ENCODE measurements at places on chromosomes 11 and 22. TPM values are rescaled to one million over a fixed set of nuclear protein-coding genes. Genes with fewer than 3 reads are reported as not detected.

Gene STK33
- 6.2 TPM for total RNA-seq

Gene PNPLA5
- not detected for total RNA-seq

DNA sequence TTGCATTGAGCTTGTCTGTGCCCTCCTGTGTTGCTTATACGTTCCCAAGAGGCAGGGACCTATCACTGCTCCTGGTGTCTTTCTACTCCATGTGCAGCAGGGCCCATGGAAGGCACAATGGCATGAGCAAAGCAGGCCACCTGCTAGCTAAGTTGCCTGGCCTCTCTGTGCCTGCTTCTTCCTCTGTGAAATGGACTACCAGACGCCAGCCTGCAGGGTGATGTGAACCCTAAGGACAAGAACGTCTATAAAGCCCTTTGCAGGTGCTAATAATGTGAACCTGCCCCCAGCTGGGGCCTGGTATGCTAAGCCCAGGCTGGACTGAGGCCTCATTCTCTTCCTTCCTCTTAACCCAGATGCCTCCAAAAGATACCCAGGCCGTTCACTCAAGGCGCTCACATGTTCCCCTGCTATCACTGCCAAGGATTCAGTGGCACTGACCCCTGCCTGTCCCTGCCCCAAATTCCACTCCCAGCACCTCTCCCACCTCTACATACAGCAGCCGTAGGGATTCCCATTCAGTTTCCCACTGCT, 4.0 kb downstream of the GUCD1 start:
- no peak overlapping the region for H3K4me3 ChIP-seq
- peaks cover 10% of the 10 kb centered on the region for H3K36me3 ChIP-seq
- no peak overlapping the region for H3K27ac ChIP-seq
- H3K27me3 ChIP-seq: no peaks in the 10 kb centered on the region
- H3K4me1 ChIP-seq: peaks cover 25% of the 10 kb centered on the region
- DNase-seq: no peak

DNA sequence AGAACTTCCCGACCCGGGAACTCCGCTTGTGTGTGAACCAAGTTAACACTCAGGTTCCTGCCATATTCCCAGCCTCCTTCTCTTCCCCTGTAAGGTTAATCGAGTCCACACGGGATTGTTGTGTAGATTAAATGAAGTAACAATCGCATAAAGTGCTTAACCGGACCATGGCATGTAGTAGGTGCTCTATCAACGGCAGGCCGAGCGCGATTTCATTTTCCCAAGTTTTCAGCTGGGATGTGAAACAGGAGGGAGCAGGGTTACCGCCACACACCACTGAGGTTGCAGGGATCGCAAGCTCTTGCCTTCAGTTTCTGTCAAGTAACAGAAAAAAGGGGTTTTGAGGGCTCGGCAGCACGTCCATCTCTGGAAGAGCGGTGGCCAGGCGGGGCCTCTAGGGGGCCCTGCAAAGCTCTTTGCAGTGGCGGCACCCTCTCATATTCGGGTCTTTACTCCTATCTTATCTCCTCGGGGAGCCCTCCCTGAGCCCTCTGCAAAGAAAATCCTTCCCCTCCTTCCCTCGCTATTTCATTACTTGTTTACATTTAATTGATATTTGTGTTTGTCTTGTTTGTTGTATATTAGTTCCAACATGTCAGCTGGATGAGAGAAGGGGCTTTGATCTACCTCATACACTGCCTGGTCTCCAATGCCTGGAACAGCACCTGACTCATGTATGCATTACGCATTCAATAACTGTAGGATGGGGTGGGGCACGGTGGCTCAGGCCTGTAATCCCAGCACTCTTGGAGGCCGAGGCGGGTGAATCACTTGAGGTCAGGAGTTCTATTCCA, 816 bp upstream of the PLEKHA7 start:
- peaks cover 5% of the 10 kb centered on the region for H3K4me1 ChIP-seq
- no peak overlapping the region for H3K27ac ChIP-seq
- peaks cover 26% of the 10 kb centered on the region for H3K27me3 ChIP-seq
- H3K36me3 ChIP-seq: no peaks in the 10 kb centered on the region

- DNase-seq: no peak
- H3K27me3 ChIP-seq: peaks cover 9% of the 10 kb centered on the region
- no peaks in the 10 kb centered on the region for H3K4me1 ChIP-seq
- H3K4me3 ChIP-seq: no peak overlapping the region
- H3K36me3 ChIP-seq: no peaks in the 10 kb centered on the region
Observed at GRCh38 chr11:46141597-46141996, 20.3 kb upstream of the PHF21A start.

GRCh38 chr22:17920145-17920605, 104.2 kb downstream of the MICAL3 start:
- DNase-seq: no peak
- no peak overlapping the region for H3K4me3 ChIP-seq
- peaks cover 8% of the 10 kb centered on the region for H3K27me3 ChIP-seq

DNA sequence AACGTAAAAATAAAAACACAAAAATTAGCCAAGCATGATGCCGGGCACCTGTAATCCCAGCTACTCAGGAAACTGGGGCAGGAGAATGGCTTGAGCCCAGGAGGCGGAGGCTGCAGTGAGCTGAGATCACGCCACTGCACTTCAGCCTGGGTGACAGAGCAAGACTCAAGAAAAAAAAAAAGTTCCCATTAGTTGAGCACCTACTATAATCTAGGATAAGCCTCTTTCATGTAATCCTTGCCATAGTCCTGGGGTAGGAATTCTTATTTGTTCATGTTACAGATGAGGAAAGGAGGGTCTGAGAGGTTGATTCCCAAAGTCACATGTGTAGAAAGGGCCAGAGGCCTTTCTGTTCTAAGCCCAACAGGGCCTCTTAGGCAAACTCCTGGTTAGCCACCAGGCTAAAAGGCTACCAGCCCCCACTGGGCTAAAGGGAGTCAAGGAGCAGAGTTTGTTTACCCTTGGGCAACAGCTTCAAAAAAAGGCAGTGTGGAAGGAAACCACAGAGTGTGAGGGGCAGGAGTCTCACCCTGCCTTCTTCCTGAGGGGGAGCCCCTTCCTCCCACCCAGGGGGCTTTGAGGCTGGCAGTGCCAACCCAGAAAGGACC, 21.6 kb upstream of the CSNK1E start:
- H3K27me3 ChIP-seq: peaks cover 15% of the 10 kb centered on the region
- no peak overlapping the region for H3K4me3 ChIP-seq
- H3K27ac ChIP-seq: no peak overlapping the region

DNA sequence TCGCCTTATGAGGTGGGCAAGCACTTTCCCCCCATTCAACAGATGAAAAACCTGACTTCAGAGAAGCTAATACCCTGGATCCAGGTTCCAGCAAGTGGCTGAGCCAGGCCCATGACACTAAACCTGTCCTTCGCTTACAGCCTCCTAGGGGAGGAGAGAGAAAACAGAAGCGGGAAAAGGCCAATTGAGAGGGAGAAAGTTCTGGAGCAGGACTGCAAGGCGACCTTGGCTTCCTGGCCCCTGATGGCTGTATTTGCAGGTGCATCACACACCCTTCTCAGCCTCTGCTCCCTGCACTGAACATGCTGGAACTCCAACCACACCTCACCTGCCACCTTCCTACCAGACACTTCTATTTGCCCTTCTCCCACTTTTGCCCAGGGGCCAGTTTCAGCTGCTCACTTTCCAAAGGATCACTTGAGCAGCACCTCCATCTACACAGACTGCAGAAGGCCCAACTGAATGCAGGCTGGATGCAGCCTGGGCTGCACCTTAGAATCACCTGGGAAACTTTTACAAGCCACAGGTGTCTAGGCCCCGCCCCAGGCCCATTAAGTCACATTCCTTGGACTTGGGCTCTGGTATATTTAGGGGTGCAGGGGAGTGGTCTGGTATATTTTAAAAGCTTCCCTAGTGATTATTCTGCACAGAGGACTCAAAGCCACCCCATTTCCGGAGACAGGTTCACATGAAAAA, 14.3 kb upstream of the ADA2 start:
- no peaks in the 10 kb centered on the region for H3K36me3 ChIP-seq
- H3K27ac ChIP-seq: no peak overlapping the region
- H3K4me3 ChIP-seq: no peak overlapping the region
- H3K27me3 ChIP-seq: no peaks in the 10 kb centered on the region

DNA sequence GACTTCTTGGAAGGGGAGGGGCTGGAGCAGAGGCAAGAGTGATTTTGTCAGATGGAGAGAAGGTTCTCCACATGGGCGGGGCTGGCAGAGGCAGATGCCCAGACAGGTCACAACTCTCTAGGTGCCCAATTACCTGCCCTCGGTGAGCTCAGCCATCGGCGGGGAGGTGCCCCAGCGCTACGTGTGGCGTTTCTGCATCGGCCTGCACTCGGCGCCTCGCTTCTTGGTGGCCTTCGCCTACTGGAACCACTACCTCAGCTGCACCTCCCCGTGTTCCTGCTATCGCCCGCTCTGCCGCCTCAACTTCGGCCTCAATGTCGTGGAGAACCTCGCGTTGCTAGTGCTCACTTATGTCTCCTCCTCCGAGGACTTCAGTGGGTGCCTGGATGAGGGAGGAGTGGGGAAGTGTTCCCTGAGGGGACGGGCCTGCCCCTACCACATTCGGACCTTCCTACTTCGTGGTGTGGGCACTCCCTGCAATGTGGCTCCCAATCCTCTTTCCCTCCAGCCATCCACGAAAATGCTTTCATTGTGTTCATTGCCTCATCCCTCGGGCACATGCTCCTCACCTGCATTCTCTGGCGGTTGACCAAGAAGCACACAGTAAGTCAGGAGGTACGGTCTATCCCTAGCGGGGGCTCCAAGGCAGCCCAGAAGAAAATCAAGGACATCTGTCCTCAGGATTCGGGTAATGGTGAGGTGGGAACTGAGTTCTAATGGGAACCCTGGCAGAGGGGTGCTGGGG, 15.6 kb downstream of the PGAP2 start:
- H3K36me3 ChIP-seq: peaks cover 9% of the 10 kb centered on the region
- no peaks in the 10 kb centered on the region for H3K27me3 ChIP-seq
- no peak overlapping the region for H3K4me3 ChIP-seq
- H3K27ac ChIP-seq: peak overlapping the region; percentile 66

DNA sequence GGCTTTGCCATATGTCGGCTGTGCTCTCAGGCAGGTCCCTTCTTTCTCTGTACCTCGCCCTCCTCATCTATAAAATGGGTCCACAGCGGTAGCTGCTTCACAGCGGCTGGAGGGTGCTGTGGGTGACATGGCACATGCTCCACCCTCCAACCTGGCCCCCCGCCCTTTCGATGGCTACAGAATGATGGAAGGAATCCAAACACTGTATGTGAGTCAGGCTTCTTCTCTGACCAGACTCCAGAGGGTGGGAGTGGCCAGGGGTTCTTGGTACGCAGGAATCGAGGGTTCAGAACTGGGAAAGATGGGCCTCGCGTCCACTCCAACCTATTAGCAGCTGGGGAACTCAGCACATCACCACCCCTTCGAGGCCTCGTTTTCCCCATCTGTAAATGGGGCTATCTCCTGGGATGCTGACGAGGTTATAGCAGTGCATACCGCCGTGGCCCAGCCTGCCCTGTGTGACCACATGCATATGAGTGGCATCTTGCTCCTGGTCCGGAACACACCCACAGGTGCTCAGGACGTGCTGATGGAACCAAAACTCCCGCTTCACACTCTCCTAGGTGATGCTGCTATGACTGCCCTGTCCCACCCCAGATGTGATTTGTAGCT, 26.4 kb downstream of the MN1 start:
- no peak for DNase-seq
- no peaks in the 10 kb centered on the region for H3K4me1 ChIP-seq
- no peak overlapping the region for H3K4me3 ChIP-seq
- peaks cover 5% of the 10 kb centered on the region for H3K27me3 ChIP-seq
- H3K36me3 ChIP-seq: no peaks in the 10 kb centered on the region

GRCh38 chr22:19981171-19981960, 35.3 kb downstream of the ARVCF start:
- H3K4me1 ChIP-seq: no peaks in the 10 kb centered on the region
- H3K36me3 ChIP-seq: no peaks in the 10 kb centered on the region
- H3K4me3 ChIP-seq: no peak overlapping the region
- DNase-seq: no peak
- H3K27me3 ChIP-seq: no peaks in the 10 kb centered on the region

- no peaks in the 10 kb centered on the region for H3K36me3 ChIP-seq
- no peak overlapping the region for H3K4me3 ChIP-seq
- peaks cover 18% of the 10 kb centered on the region for H3K27me3 ChIP-seq
- H3K27ac ChIP-seq: no peak overlapping the region
Observed at GRCh38 chr11:36056160-36056751, 112.4 kb downstream of the LDLRAD3 start.

GRCh38 chr11:79705648-79706047, 264.8 kb upstream of the TENM4 start:
- no peak for DNase-seq
- H3K36me3 ChIP-seq: no peaks in the 10 kb centered on the region
- H3K4me3 ChIP-seq: no peak overlapping the region
- no peaks in the 10 kb centered on the region for H3K27me3 ChIP-seq

- H3K27me3 ChIP-seq: no peaks in the 10 kb centered on the region
- H3K36me3 ChIP-seq: peaks cover 9% of the 10 kb centered on the region
- peak overlapping the region; percentile 23 for H3K4me3 ChIP-seq
- DNase-seq: no peak
Observed at GRCh38 chr11:78339945-78340344, 77.7 kb downstream of the GAB2 start.

DNA sequence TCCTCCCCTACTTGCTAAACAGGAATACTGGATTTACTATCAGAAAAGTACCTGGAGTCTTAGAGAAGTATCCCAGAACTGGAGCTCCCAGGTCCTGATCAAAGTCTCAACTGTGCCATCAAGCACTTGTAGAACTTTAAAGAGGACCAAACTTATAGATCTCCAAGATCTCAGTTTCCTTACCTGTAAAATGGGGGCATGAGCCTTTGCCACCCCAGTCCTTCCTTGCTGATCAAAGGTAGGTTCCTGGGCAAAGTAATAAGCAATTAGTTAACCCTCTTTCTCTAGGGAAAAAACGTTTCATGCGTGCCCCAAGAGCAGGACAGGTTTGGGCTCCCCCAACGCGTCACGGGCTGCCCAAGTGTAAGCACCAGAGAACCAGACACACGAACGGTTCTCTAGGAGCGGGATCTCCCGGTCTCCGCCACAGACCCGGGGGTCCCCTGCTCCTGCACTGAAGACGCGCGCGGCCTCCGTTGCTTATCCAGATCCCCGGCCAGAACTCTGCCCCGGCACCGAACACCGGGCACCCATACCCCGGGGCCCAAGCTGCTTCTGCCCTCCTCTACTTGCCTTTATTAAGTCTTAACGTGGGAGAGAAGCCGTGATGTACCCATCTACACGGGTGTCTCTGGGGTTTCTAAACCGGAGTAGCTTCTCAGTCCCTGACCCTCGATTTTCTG, 505 bp downstream of the ZNF214 start:
- H3K27me3 ChIP-seq: peaks cover 28% of the 10 kb centered on the region
- no peak overlapping the region for H3K27ac ChIP-seq
- peak overlapping the region; percentile 51 for H3K4me3 ChIP-seq
- peaks cover 6% of the 10 kb centered on the region for H3K4me1 ChIP-seq
- no peak for DNase-seq

DNA sequence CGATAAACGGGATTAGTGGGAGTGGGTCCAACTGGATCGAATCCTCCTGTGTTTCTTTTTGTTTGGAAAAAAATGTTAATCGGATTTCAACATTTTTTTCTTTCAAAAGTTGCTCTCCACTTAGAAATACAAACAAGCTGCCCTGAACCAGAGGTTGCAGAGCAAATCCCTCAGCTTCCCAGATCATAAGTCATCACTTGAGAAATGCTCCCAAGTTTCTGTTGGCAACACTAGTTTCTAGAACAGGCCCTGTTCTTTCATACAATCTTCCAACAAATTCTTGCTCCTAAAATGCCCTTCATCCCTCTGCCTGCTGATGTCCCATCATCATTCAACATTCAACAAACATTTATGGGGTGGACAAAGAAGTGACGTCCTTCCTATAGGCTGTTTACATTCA, 1.3 kb upstream of the MLC1 start:
- no peaks in the 10 kb centered on the region for H3K4me1 ChIP-seq
- H3K4me3 ChIP-seq: no peak overlapping the region
- peaks cover 12% of the 10 kb centered on the region for H3K27me3 ChIP-seq
- peaks cover 11% of the 10 kb centered on the region for H3K36me3 ChIP-seq
- no peak for DNase-seq

All from activated T-cell treated with anti-CD3 and anti-CD28 coated beads, Interleukin-2, amount 50 U/mL, for 72 hours (primary cell).